ENCODE measurements at places on chromosomes 2 and 18. TPM values are rescaled to one million over a fixed set of nuclear protein-coding genes. Genes with fewer than 3 reads are reported as not detected.

ANTXR1 gene
- 253 TPM for total RNA-seq

SLC4A5 gene
- total RNA-seq: 2.2 TPM

CXCR2 gene
- total RNA-seq: 3.0 TPM

DNAH6 gene
- total RNA-seq: not detected

CD8B2 gene
- not detected for total RNA-seq

ST6GAL2 gene
- 71.1 TPM for total RNA-seq

DNA sequence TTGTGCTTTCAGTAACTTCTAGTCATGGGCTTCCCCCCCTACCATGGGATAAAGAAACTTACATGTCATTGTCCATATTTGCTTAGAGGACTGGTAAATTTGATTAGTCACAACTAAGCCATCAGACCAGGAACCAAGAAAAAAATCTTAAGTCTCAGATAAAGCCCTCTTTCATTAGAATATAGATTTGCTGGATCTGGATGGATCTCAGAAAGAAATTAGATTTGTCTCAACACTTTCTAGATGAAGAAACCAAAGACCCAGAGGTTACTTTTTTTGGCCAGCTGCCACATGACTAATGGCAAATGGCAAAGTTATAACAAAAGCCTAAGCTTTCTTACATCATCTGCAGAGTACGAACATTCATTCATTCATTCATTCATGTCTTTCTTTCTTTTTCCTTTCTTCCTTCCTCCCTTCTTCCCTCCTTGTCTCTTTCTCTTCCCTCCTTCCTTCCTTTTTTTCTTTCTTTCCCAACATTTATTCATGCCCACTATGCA, 60.2 kb downstream of the CDCA7 start:
- H3K4me3 ChIP-seq: no peak overlapping the region
- H3K27ac ChIP-seq: no peak overlapping the region
- no peaks in the 10 kb centered on the region for H3K27me3 ChIP-seq
- H3K36me3 ChIP-seq: no peaks in the 10 kb centered on the region
- DNase-seq: no peak
- H3K4me1 ChIP-seq: no peaks in the 10 kb centered on the region

DNA sequence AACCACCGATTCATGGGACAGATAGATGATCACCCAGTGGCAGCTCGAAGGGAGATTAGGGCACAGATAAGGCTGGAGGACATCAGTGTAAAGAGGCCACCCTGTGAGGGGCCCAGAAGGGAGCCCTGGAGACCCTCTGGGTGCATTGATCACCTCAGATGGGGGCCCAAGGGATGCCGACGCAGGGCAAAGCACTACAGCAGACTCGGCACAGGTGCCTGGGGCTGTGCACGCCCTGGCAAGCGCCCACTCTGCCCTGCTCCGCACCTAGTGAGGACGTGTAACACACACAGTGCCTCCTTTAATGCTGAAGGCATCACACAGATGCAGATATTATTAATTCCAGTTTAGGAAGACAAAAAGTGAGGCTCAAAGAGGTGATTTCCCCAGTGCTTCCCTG, 9.5 kb downstream of the GYPC start:
- no peaks in the 10 kb centered on the region for H3K27me3 ChIP-seq
- H3K4me3 ChIP-seq: no peak overlapping the region
- H3K27ac ChIP-seq: no peak overlapping the region
- DNase-seq: no peak
- H3K4me1 ChIP-seq: peaks cover 29% of the 10 kb centered on the region
- H3K36me3 ChIP-seq: peaks cover 3% of the 10 kb centered on the region

DNA sequence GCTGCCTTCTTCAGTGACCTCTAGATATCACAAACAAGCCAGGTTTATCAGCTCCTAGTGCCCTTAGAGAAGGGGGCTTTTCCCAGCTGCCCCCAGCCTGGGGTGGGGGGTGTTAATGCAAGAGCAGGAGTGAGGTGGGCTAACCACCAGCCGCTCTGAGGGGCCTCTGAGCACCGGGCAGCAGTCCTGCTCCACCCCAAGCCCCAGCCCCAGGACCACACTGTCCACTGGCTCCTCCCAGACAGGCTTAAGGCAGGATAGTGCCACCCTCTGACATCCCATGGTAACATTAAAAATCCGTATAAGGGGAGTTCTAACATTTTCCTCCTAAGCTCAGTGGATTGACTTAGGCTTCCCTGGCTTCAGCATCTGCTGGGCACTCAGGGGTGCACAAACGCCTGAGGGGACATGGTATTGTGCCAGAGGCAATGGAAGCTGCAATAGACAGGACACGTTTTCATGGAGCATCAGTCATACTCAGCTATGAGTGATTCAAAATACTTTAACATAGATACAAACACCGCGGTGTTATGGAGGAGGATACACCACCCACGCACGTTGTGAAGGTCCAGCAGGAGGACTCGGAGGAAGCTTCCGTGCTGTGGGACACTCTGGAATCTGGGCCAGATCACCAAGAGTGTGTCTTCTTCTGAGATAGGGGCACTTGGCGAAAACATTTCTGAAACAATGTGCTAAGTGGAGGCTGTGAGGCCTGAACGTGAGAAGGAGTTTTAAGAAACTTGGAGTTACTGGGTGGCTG, 112.7 kb upstream of the EPC2 start:
- no peak overlapping the region for H3K4me3 ChIP-seq
- H3K27ac ChIP-seq: no peak overlapping the region
- DNase-seq: no peak

DNA sequence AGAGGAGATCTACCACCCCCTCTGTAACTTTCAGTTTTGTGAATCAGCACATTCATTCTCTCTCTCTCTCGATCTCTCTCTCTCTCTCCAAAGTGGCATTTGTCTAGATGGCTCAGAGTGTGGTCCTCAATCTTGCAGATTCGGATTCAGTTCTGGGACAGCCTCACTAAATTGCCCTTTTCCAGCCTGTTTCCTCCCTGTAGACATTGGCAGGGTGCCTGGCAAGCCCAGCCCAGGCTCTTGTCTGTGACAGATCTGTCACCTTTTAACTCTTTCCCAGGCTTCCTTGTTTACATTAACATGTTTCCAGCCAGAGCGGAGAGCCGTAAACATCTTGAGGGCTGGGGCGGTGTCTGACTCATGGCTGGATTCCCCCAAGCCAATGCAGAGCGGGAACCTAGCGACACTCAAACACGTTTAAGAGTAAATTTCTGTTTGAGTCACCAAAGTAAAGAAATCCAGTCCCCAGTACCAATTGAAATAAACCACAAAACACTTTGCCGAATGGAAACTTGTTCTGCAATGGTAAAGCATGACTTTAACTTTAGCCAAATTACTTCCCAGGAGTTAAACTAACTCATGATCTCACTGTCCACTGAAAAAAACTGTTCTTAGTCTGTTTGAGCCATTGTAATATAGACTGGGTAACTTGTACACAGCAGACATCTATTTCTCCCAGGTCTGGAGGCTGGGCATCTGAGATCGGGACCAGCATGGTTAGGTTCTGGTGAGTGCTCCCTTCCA, 6.6 kb upstream of the CYP27C1 start:
- no peak for DNase-seq
- H3K27ac ChIP-seq: no peak overlapping the region

DNA sequence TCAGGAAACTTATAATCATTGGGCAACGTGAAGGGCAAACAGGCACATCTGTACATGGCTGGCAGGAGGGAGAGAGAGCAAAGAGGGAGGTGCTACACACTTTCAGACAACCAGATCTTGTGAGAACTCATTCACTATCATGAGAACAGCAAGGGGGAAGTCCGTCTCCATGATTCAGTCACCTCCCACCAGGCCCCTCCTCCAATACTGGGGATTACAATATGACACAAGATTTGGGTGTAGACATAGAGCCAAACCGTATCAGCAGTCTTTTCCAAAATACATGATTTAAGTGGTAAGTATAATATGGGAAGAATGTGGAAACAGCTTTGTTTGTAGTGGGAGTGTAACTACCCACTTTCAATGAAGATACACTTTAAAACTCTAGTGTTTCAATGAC, 65.0 kb downstream of the EPB41L5 start:
- no peaks in the 10 kb centered on the region for H3K36me3 ChIP-seq
- H3K27me3 ChIP-seq: no peaks in the 10 kb centered on the region

GRCh38 chr2:1484131-1484884, 71.0 kb downstream of the TPO start:
- H3K27ac ChIP-seq: no peak overlapping the region
- no peak for DNase-seq
- no peak overlapping the region for H3K4me3 ChIP-seq
- H3K4me1 ChIP-seq: no peaks in the 10 kb centered on the region
- H3K27me3 ChIP-seq: no peaks in the 10 kb centered on the region

- H3K36me3 ChIP-seq: peaks cover 10% of the 10 kb centered on the region
- no peaks in the 10 kb centered on the region for H3K27me3 ChIP-seq
- H3K4me3 ChIP-seq: no peak overlapping the region
- peaks cover 8% of the 10 kb centered on the region for H3K4me1 ChIP-seq
- DNase-seq: no peak
- H3K27ac ChIP-seq: no peak overlapping the region
These were observed 41.2 kb downstream of the CYRIA start for GRCh38 chr2:16624436-16624780.

DNA sequence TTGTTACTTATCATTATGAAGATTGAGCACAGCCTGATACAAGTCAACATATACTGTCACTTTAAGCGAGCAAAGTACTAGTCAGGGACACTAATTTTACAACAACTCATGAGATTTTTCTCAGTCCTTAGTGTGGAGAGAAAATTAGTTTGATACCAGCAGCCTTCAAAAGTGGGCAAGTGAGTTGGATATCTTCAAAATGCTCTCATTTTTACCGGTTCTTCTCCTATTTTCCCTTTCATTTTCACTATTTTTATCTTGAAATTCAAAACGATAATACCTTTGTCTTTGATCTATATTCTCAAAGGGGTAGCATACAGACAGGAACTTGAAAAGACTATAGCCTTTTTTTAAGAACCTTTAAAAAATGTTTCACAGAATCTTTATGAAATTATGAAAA, 52.0 kb upstream of the UBXN4 start:
- DNase-seq: no peak
- no peaks in the 10 kb centered on the region for H3K4me1 ChIP-seq
- H3K4me3 ChIP-seq: no peak overlapping the region

DNA sequence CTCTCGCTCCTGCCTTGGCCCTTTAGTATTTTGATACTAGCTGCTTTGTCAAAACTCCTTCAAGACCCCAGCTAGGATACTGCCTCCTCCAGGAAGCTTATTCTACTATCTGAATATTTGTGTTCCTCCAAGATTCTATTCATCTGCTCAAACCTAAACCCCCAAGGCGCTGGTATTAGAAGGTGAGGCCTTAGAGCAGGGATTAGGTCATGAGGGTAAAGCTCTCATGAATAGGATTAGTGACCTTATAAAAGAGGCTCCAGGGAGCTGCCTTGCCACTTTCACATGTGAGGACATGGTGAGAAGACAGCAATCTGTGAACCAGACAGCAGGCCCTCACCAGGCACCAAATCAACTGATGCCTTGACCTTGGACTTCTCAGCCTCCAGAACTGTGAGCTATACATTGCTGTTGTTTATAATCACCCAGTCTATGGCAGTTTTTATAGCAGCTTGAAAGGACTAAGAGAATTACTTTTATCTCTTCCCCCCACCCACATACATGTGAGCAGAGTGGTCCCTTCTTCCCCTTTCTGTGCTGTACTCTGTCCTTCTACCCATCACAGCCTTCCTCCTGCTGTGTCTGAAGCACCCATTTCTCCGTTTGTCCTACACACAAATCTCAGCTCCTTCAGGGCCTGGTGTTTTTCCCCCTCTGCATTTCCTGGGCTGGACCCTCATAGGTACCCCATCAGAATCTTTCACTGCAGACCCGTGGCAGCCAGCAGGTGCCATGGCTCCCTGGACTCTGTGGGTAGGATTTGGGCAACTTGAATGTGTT, 54.5 kb downstream of the HS1BP3 start:
- no peak for DNase-seq
- peaks cover 77% of the 10 kb centered on the region for H3K4me1 ChIP-seq
- H3K27ac ChIP-seq: peak overlapping the region; percentile 82
- H3K4me3 ChIP-seq: no peak overlapping the region

DNA sequence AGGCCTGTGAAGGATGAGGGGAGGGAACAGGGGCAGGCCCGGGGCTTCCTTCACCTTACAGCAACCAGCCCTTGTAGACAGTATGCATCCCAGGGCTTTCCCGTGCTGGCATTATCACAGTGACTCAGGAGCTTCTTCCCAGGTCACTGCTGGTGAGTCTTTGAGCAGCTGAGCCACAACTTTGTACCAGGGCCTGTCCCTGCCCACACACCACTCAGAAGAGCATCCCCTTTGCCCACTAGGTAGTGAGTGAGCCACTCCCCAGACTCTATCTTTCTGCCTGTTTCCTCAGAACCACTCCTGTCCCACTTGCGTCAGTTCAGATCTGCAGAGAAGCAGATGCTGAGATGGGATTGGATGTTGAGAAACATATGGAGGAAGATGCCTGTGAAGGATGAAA, 69.6 kb upstream of the ALPP start:
- H3K4me1 ChIP-seq: no peaks in the 10 kb centered on the region
- H3K27ac ChIP-seq: no peak overlapping the region
- no peaks in the 10 kb centered on the region for H3K27me3 ChIP-seq
- H3K36me3 ChIP-seq: no peaks in the 10 kb centered on the region

GRCh38 chr18:46601141-46601805, 55.7 kb downstream of the LOXHD1 start:
- no peaks in the 10 kb centered on the region for H3K4me1 ChIP-seq
- DNase-seq: no peak
- no peak overlapping the region for H3K27ac ChIP-seq
- H3K36me3 ChIP-seq: no peaks in the 10 kb centered on the region
- H3K27me3 ChIP-seq: no peaks in the 10 kb centered on the region

All from thoracic aorta (tissue), 2 donors.